ENCODE measurements at places on chromosomes 7 and 10. TPM values are rescaled to one million over a fixed set of nuclear protein-coding genes. Genes with fewer than 3 reads are reported as not detected.

DNA sequence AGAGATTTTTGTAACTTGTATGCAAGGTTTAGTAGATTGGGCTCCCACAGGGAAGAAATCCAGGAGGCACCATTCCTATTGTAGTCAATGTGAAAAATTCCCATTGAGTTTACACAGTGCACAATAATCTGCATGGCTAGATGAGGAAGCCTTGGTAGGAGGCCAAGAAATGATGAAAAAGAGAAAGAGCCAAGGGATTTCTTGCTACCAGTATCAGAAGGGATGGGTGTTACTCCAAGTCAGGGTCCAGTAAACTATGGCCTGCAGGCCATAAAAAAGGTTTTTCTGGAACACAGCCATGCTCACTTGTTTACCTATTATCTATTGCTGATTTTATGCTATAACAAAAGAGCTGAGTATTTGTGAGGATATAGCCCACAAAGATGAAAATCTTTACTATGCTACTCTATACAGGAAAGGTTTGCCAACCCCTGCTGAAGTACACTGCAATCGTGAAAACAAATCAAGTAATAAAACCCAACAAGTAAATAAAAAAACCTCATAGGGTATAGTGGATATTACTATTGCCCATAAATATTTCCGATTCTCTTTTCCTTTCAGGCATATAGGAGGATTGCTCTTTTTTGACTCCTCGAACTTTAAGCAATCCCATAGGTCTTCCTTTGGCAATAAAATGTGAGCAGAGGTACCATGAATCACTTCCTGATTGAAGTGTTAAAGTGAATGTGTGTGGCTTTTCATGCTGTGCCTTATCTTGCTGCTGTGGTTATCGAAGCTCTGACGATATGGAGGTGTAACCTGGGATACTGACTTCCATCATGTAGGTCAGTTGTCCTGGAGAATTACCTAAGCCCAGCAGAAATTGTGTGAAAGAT, 256.3 kb upstream of the MAGI2 start:
- DNase-seq, result no peak
- H3K4me3 ChIP-seq, result no peak overlapping the region
- H3K27ac ChIP-seq, result no peak overlapping the region

GRCh38 chr10:77027576-77027975, 610.0 kb downstream of the KCNMA1 start:
- DNase-seq, result no peak
- H3K4me1 ChIP-seq, result no peaks in the 10 kb centered on the region
- H3K27ac ChIP-seq, result no peak overlapping the region
- H3K4me3 ChIP-seq, result no peak overlapping the region
- no peaks in the 10 kb centered on the region for H3K36me3 ChIP-seq
- no peaks in the 10 kb centered on the region for H3K27me3 ChIP-seq

- no peak for DNase-seq
- H3K27me3 ChIP-seq, result peaks cover 13% of the 10 kb centered on the region
- H3K4me1 ChIP-seq, result no peaks in the 10 kb centered on the region
- no peak overlapping the region for H3K27ac ChIP-seq
- no peaks in the 10 kb centered on the region for H3K36me3 ChIP-seq
- no peak overlapping the region for H3K4me3 ChIP-seq
Measured at GRCh38 chr7:148901178-148901577, 17.1 kb upstream of the EZH2 start.

GRCh38 chr10:70396140-70396539, 7.8 kb upstream of the EIF4EBP2 start:
- no peak overlapping the region for H3K4me3 ChIP-seq
- H3K27ac ChIP-seq, result no peak overlapping the region
- no peaks in the 10 kb centered on the region for H3K4me1 ChIP-seq
- no peak for DNase-seq
- H3K27me3 ChIP-seq, result no peaks in the 10 kb centered on the region

DNA sequence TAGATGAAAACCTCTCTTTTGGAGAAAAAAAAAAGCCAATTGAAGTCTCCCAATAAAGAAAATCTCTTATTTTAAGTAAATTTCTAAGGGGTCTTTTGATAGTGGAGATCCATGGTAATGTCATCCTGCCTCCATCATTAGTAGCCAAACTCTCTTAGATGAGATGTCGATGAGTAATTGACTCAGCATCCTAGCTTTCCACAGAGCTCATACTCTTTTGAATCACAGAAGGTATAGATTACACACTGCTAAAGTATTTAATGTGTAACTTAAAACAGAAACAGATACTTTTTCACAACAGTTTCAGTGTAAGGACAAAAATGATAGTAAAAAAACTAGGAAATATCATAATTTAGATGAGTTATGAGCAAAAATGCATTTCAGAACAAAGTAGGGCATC, 19.4 kb downstream of the MAGI2 start:
- no peak overlapping the region for H3K27ac ChIP-seq
- H3K27me3 ChIP-seq, result no peaks in the 10 kb centered on the region
- H3K4me3 ChIP-seq, result no peak overlapping the region
- DNase-seq, result no peak
- 0 out of 2 replicates have a peak, but pooled peaks cover 2% of the 10 kb centered on the region for H3K4me1 ChIP-seq

DNA sequence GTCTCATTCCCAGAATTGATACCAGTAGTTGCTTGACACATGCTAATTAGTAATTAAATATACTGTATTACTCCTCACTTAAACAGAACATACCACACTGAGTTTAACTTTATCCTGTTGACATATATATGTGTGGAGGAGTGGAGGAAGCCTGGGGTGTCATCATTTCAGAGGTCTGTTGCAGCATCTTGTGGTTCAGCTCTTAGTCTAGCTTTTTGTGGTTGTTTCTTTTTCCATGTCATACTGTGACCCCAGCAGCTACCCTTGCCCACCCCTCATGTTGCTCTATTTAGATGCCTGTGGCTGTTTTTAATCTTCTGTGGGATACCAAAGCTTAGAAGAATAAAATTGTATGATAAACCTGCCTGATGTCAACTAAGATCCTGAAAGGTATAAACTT, 875.4 kb downstream of the LRMDA start:
- DNase-seq, result no peak
- no peaks in the 10 kb centered on the region for H3K36me3 ChIP-seq
- H3K4me3 ChIP-seq, result no peak overlapping the region
- 0 out of 2 replicates have a peak, but pooled peaks cover under 1% of the 10 kb centered on the region for H3K27me3 ChIP-seq

DNA sequence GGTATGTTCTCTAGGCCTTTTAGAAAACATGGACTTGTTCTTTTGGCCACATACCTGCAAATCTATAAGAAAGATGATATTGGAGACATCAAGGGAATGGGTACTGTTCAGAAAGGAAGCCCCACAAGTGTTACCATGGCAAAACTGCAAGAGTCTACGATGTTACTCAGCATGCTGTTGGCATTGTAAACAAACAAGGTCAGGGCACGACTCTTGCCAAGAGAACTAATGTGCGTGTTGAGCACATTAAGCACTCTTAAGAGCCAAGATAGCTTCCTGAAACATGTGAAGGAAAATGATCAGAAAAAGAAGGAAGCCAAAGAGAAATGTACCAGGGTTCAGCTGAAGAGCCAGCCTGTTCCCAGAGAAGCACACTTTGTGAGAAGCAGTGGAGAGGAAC, 37.1 kb downstream of the SDK1 start:
- no peak for DNase-seq
- no peaks in the 10 kb centered on the region for H3K36me3 ChIP-seq
- H3K27ac ChIP-seq, result no peak overlapping the region
- no peaks in the 10 kb centered on the region for H3K4me1 ChIP-seq
- H3K27me3 ChIP-seq, result no peaks in the 10 kb centered on the region

ZNF425 gene
- 0.89 TPM for total RNA-seq

GRCh38 chr7:929311-929711, 25.2 kb downstream of the ADAP1 start:
- DNase-seq, result no peak
- H3K36me3 ChIP-seq, result no peaks in the 10 kb centered on the region
- no peaks in the 10 kb centered on the region for H3K4me1 ChIP-seq
- H3K27ac ChIP-seq, result no peak overlapping the region
- H3K4me3 ChIP-seq, result no peak overlapping the region

DNA sequence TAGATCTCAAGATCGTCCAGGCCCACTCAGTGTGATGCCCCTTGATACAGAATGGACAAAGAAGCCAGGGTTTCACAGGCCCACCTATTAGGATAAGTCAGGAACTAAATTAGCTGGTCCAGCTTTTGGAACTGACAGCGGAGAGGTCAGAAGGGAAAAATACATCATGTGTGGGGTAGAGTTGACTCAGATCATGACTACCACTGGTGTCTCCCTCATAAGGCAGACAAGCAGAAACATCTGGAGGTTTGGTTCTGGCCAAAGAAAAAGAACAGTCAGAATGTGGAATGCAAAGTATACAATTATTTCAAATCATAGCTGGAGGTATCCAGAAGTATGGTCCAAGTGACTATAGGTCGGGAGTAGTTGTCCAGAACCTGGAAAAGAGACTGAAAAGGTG, 621.1 kb upstream of the CELF2 start:
- H3K36me3 ChIP-seq, result no peaks in the 10 kb centered on the region
- H3K4me1 ChIP-seq, result no peaks in the 10 kb centered on the region
- H3K27ac ChIP-seq, result no peak overlapping the region
- H3K4me3 ChIP-seq, result no peak overlapping the region
- no peak for DNase-seq

- peaks cover 15% of the 10 kb centered on the region for H3K4me1 ChIP-seq
- H3K4me3 ChIP-seq, result no peak overlapping the region
- no peaks in the 10 kb centered on the region for H3K36me3 ChIP-seq
- DNase-seq, result no peak
- no peak overlapping the region for H3K27ac ChIP-seq
- H3K27me3 ChIP-seq, result no peaks in the 10 kb centered on the region
Measured at GRCh38 chr7:20238754-20239324, 21.7 kb upstream of the MACC1 start.

TLX1 gene
- not detected for total RNA-seq

C10orf53 gene
- not detected for total RNA-seq

DNA sequence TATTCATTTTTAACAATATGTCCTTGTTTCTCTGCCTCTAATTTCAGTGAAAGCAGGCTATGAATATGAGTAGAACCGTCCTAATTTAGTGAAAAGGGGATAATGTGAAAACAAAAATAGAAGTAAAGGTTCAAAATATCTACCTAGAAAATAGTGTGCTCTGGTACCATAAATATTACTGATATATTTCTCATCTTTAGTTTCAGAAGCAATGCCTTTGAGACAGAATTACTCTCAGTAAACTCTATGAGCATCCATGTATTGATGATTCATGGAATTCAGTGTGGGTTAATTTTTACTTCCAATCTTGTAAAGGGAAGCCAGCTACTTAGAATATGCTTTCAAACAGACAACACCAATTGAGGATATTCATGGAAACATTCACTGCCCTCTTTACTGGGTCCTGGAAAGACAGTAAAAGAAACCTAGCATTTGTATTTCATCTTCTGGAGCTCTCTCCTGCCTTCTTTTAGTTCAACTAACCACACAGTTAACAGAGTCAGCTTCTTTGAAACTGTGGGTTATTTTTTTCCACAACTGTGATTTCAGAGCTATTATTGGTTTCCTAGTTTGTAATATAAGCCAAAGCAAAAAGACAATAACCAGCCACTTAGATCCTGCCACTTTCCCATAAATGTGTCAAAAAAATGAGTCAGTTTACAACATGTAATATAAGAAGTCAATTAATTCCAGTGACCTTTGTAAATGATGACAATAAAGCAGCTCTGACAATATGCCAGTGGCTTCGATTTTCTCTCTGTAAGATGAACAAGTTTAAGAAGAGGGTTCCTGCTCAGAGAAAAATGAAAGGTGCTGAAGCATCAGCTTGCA, 1.7 kb downstream of the LRRN3 start:
- H3K4me3 ChIP-seq, result peak overlapping the region; percentile 63
- H3K27ac ChIP-seq, result peak overlapping the region; percentile 49
- 0 out of 2 replicates have a peak, but pooled peaks cover 3% of the 10 kb centered on the region for H3K36me3 ChIP-seq

DNA sequence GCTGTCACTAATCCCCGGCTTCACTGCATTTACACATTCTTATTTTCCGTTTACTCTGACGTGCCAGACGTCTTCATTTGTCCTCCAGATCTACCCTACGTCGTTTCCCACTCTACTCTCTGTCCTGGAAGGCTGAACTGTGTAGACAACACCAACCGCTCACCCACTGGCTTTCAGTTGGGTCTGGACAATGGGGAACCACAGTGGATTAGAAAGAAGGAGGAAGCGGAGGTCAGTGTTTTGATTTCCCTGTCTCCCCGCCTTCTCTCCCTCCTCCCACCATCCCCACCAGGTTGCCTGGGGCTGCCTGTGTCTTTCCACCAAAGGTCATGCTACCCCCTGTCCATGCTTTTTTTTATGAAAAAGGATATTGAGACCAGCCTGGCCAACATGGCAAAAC, 14.0 kb upstream of the CTBP2 start:
- H3K27ac ChIP-seq, result no peak overlapping the region
- DNase-seq, result no peak

- no peaks in the 10 kb centered on the region for H3K36me3 ChIP-seq
- DNase-seq, result no peak
- no peaks in the 10 kb centered on the region for H3K27me3 ChIP-seq
- no peak overlapping the region for H3K27ac ChIP-seq
Measured at GRCh38 chr7:154774303-154774969, 228.5 kb downstream of the PAXIP1 start.

DNA sequence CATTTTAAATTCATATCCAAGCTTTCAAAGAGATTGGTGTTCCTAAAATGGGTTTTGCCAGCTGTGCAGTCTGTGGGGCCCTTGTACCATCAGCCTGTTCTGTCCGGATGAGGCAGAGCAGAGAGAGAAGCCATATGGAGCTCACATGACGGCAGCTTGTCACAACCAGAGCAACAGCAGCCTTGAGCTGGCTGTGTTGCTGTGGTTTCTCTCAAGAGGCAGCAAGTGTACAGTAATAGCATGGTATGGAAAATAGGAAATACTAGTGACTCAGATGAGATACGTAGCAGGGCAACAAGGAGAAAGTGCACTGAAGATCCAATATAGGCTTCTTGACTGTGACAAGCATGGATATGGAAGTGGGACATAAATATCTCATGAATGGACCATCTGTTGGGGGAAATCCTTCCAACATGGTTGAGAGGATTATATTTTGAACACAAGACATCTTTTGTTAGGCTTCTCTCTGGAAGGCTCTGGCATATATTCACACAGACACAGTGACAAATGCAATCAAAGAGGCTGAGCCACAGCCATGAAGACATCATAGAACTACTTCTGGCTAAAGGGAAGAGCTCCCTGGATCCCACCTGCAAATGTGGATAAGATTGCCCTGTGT, 251.0 kb upstream of the TAC1 start:
- H3K27me3 ChIP-seq, result no peaks in the 10 kb centered on the region
- DNase-seq, result peak; percentile 50
- peaks cover 15% of the 10 kb centered on the region for H3K4me1 ChIP-seq
- H3K36me3 ChIP-seq, result no peaks in the 10 kb centered on the region

ZPBP gene
- total RNA-seq, result not detected

DNA sequence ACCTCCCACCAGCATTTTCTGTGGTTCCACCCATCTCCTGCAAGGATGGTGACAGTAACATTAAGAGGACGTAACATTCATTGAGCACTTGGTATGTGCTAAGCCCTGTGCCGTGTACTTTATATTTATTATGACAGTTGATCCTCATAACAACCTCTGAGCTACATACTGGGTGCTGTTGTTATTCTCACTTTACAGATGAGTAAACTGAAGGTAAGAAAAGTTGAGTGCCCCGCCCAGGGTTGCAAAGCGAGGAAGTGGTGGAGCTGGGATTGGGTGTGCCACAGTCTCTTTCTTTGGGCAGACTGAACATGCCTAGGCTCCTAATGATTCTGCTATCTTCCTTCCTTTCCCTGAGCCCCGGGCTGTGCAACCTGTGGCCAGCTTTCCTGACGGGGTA, 107.4 kb downstream of the SH3PXD2A start:
- no peaks in the 10 kb centered on the region for H3K36me3 ChIP-seq
- H3K27me3 ChIP-seq, result no peaks in the 10 kb centered on the region
- DNase-seq, result no peak
- peaks cover 6% of the 10 kb centered on the region for H3K4me1 ChIP-seq
- H3K4me3 ChIP-seq, result no peak overlapping the region
- no peak overlapping the region for H3K27ac ChIP-seq
